Forelimb muscle (tissue), 1 donor: ENCODE measurements at places on chromosomes 12 and 14. TPM values are rescaled to one million over a fixed set of nuclear protein-coding genes. Genes with fewer than 3 reads are reported as not detected.

- DNase-seq, result no peak
These were observed 8.2 kb downstream of the GLRX5 start for GRCh38 chr14:95543021-95543420.

The IFNG gene
- not detected for polyA plus RNA-seq

The LTB4R2 gene
- polyA plus RNA-seq, result 2.0 TPM

DNA sequence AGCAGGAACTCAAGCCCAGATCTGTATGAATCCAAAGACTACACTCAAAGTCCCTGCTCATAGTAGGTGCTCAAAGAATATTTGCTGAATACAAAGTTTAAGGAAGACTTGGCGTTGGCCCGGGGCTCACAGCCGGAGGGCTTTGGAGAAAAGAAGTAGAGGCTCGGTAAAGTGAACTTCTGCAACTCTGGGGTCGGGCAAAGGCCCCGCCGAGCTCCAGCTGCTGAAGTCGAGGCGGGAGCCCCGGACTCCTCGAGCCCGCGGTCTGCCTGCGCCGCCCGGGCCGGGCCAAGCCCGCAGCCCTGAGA, 335 bp downstream of the GCN1 start:
- DNase-seq, result no peak

The PZP gene
- polyA plus RNA-seq, result 0.68 TPM

DNA sequence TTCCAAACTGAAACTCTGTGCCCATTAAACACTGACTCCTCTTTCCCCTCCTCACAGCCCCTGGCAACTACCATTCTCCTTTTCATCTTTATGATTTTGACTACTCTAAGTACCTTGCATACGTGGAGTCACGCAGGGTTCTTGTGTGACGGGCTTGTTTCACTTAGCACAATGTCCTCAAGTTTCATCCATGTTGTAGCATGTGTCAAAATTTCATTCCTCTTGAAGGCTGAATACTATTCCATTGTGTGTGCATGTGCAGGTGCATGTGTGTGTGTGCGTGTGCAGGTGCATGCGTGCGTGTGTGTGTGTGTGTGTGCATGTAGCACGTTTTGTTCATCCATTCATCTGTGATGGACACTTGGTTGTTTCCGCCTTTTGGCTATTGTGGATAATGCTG, 106.1 kb downstream of the ZFP36L1 start:
- DNase-seq, result no peak

The ACVRL1 gene
- 44.9 TPM for polyA plus RNA-seq

- DNase-seq, result no peak
These were observed 35.7 kb upstream of the NCOR2 start for GRCh38 chr12:124603100-124603541.

- DNase-seq, result no peak
These were observed 20.8 kb downstream of the TRAFD1 start for GRCh38 chr12:112146123-112146522.
